ENCODE measurements at places on chromosomes 2 and 18.

GRCh38 chr2:44964752-44965236 is 23.3 kb downstream of the SIX3 start:
- no peak for DNase-seq

DNA sequence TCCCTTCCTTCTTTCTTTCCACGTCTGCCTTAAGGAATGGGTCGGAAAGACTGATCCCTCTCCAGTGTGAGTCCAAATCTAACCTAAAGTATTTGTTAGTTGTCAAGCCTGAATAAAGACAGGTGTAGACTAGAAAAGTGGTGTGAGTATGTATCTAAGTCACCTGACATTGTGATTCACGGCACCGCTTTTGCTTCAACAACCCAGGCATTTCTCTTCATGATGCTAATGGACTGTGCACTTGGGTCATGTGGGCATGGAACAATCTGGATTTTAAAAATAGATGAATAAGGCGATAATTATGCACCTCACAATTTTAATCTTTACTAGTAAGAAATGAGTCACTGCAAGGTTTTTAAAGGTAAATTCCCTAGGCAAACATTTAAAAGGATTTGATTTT is 107.5 kb downstream of the LIPG start:
- DNase-seq: no peak

DNA sequence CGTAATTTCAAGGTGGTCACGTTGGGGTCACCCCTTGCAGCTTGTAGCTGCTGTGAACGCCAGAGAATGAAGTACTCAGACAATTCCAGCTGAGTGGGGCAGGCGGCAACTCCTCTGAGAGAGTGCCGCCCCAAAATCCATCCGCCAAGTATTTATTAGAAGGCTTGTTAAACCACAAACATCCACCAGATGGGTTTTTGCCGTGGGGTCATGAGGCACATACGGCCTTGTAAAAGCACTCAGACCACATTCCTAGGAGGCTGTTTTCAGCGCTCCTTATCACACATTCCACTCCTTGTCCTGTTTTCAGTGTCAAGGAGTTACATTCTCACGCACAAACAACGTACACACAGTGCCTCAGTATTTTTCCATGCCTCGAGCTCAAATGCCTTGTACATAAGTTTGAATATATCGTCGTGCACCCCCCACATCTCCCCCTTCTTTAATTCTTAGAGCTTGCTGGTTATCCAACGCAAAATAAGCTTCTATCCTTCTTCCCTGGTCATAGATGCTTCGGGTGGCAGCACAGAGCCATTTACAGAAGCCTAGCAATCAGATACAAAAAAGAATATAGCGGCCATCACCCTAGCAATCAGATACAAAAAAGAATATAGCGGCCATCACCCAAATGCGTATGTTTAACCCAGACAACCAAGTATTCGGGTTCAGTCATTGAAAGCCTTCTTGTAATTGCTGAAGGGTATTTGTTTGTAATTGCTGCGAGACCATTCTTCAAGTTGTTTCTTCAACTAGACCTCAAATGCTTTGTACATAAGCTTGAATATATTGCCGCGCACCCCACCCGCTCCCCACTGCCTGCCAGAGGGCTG is 7.3 kb downstream of the ALPP start:
- no peak for DNase-seq

DNA sequence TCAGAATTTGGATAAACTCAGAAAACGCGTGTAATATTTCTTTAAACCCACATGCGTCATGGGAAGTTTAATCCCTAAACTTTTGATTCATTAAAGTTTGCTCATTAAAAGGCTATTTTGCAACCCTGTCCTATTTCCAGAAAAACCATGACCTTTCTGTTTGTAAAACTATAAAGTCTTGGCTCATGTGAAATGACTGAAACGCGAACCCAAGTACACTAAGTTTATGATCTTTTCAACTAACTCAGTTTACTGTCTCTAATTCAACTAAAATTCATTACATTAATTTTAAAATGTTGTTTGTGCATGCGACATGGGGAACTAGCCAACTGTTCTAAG is 3.9 kb upstream of the RPL31 start:
- DNase-seq: no peak

DNA sequence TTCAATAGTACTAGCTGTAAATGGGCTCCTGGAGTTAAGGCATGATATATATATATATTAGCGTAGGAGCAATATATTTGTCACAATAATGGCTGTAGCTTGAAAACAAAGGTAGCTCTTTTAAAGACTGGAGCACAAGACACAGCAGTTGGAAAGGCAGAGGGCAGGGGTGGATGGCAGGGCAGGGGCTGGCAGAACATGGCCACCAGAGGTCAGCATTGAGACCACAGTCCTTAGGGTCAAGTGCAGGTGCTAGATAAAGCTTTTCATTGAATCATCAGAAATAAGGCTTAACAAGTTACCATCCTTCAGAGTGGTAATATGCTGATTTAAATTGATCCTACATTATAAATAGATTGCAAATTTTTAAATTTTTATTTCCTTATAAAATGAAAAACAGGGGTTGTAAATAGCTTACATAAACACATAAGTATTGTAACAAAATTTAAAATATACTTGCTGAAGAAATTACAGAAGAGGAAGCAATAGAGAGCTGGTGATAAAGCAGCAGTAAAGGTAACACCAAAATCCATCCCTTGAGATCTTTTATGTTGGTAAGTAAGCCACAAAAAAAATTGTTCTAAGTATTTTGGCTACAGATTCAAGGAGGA is 161.2 kb upstream of the PIEZO2 start:
- DNase-seq: peak; percentile 5

DNA sequence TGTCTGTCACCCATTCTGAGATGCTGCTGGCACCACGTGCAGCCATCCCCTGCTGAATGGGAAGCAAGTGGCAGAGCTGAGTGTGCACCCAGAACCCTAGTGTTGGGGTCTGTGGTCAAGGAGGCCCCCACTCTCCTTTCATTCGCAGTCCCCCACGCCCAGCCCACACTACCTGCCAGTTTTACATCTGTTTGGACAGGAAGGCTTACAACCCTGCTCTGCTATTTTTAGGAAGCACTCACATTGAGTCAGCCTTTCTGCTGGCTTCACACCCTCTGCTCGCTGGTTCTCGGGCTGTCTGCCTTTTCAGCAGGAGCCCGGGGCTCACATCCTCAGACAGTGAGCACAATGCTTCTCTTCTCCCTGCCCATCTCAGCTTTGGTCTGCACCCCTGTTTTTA is 10.7 kb upstream of the ADCY3 start:
- DNase-seq: no peak

DNA sequence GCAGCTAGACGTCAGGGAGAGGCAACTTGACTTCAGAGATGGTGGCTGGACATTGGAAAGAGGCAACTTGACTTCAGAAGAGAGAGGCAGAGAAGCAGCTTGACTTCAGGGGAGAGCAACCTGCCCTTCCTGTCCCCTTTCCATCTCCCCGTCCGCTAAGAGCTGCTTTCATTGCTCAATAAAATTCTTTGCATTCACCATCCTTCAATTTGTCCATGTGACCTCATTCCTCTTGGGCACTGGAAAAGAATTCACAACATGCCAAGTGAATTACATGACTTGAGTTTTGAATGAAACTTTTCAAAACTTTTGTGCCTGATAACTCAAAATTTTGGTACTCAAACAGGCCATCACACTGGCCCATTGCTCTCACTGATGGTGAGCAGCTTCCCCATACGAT is 158.9 kb downstream of the DPP4 start:
- DNase-seq: no peak

GRCh38 chr2:10303694-10304378 is 1.1 kb downstream of the HPCAL1 start:
- no peak for DNase-seq

GRCh38 chr2:212141499-212141898 is 397.1 kb downstream of the ERBB4 start:
- no peak for DNase-seq

DNA sequence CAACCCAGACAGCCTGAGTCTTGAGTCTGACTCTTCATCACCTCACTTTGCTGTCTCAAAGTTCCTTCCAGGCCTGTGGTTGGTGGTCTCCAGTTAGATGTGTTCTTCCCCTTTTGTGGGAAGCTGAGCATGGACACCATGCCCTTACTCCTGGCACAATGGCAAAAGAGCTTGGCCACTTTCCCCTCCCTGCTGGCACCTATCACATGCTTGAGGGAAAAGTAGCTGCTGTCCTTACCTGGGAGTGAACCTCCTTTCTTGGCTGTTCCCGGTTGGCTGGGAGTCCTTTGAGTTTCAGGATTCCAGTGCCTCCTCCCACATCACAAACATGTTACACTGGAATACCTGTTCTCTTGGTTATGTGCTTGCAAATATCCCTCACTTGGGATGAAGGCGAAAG is 97.8 kb downstream of the GATA6 start:
- DNase-seq: no peak

GRCh38 chr2:136858656-136859055 is 93.3 kb downstream of the THSD7B start:
- DNase-seq: no peak

DNA sequence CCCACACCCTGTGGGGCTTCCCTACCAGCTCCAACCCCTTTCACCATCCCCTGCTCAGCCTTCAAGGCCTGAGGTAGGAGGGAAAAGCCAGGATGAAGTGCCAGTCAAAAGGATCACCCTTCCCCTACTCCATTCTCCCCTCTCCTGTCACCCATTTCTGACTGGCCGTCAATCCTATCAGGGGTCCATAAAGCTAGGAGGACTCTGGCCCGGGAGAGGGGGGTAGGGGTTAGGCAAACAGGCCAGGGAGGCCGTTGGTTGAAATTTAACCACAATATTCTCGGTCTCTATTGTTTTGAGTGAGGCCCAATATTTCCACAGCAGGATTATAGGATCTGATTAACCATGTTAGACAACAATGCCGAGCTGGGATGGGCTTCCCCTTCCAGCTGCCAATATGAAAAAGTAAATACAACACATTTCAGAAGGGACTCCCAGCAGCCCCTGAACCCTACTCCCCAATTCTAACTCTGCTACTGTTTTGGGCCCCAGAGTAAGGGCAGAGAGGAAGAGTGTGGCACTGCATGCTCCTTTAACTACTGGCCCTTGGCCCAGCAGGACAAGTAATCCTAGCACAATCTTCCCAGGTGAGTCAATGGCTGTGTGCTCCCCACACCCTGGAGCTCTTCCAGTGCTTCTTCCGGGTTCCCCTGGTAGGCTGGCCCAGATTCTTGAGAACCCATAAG is 10.6 kb upstream of the IHH start:
- DNase-seq: no peak

- DNase-seq: no peak
Measured at GRCh38 chr2:3692375-3692774, 11.0 kb upstream of the DCDC2C start.

DNA sequence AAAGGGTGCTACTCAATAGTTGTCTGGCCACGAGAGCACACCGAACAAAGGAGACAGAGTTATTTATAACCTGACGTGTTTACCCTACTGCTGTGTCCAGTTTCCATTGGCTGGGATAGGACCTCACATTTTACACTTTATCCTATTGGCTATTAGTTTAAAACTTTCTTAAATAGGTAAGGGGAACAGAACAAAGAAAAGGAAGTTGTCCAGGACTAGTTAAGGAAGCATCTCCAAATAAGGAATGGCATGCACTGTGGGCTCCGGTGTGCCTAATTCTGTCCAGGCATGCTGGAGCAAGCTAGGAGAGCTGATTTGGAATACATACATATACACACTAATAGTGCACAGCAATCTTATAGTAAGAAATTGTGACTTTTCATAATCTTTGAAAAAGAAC is 72.2 kb downstream of the CAB39 start:
- DNase-seq: no peak

DNA sequence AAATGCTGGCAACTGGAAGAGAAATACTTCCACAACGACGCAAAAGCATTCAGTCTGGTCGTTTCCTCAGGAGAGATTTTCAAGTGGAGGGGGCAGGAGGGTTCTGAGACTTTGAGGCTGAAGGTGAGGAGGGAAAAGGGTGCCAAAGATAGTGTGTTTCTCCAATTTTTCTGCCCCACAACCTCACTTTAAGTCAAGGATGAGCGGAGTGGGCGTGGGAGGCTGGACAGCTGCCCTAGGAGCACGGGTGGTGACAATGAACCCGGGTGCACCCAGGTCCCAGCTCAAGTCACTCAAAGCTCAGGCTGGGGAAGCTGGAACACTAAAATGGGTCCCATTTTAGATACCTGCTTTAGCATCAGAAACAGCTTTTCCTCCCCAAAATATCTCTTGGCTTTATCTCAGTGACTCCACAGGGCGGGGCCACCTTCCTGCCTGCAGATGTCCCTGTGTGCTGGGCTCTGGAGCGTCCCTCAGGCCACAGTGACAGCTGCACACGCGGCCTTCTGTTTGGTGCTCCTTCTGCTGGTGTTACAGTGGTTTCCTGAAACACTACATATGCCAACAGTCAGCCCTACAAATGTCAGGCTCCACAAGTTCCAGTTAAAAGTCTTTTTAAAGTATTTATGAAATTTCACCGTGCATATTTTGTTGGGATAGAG is 1.4 kb upstream of the MBP start:
- DNase-seq: peak; percentile 76

GRCh38 chr2:100126201-100126600 is 16.2 kb downstream of the AFF3 start:
- no peak for DNase-seq

- no peak for DNase-seq
Measured at GRCh38 chr2:202135091-202135874, 62.2 kb downstream of the KIAA2012 start.

- no peak for DNase-seq
Measured at GRCh38 chr2:910698-911097, 40.0 kb upstream of the SNTG2 start.

GRCh38 chr2:190465060-190465459 is 56.9 kb downstream of the MFSD6 start:
- DNase-seq: no peak

DNA sequence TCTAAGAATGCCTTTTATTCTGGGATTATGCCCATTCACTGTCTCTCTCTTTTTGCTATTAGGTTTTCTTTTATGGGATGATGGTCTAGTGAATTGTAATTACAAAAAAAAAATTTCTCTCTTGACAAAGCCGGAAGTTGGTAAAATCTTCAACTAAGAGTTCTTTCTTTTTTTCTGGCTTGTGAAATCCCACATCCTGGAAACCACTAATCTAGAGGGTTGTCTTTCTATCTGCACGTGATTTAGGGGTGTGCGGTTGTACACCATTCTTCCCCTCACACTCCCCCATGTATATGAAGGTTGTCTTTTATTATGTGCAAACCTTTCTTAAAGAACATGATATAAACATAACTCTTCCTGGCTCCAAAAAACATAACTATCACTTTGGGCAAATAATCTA is 52.0 kb downstream of the GATA6 start:
- DNase-seq: peak; percentile 63
